NCI-H2081 (cell line): ENCODE measurements at places on chromosomes 2 and 18.

DNA sequence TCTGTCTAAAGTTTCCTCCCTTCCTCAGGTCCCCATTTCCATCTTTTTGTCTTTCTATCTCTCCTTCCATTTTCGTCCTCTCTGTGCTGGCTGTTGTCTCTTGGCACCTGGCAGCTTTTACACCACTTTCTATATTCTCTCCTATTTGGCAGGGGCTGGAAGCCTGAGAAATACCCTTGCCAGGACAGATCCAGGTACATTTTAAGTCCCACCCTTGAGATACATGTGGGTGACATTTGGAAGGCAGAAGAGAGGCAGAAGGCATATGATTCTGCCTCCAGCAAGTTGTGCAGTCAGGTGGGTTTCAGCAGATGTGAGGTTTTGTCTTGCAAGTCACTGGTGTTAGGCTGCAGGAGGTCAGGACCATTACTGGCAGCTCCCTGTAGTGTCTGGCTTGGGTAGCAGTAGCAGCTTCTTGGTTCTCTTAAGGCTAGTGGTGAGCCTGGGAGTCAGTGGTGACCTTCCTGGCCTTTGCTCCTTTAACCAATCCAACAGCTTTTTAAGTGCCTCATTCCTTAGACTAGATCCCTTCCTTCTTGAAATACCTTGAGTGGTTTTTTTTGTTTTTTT is 90.1 kb downstream of the CAPN13 start:
- no peak for DNase-seq

DNA sequence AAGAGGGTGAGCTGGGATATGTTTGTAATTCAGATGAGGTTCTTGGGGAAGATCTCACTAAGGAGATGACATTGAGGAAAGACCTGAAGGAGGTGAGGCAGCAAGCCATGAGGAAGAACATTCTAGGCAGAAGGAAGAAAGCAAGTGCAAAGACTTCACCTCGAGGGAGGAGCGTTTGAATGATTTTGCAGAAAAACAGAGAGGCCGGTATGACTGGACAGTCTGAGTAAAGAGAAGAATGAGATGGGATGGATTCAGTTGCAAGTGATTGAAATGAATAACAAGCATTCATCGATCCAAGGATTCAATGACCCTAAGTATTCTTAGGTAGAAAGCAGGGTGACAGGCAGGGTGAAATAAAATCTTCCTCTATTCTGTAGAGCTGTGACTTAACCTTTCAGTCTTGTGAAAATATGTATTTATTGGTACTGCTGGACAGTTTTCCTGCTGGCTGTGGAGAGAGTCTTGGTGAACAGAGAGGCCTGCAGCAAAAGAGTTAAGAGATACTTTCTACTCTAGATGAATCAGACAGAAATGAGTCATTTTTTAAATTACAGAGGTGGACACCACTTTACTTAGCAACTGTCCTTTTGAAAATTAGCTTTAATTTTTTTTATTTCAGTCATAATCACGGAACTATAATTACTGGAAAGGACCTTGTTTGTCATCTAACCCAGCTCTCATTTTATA is 278.4 kb downstream of the LRRTM1 start:
- DNase-seq: no peak

- DNase-seq: no peak
These were observed 3.7 kb upstream of the PPP3R1 start for GRCh38 chr2:68256093-68256450.

DNA sequence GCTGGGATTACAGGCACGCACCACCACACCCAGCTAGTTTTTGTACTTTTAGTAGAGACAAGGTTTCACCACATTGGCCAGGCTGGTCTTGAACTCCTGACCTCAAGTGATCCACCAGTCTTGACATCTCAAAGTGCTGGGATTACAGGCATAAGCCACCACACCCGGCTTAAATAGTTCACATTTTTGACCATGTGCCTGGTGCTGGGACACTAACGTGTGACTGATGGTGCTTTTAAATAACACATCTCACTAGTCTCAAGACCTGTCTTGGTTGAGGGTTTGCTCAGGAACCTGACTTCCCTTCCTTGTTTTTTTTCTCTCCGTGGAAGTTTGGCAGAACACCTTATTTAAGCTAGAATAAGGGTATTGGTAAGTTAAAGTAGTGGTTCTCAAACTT is 8.5 kb downstream of the FMNL2 start:
- DNase-seq: no peak

DNA sequence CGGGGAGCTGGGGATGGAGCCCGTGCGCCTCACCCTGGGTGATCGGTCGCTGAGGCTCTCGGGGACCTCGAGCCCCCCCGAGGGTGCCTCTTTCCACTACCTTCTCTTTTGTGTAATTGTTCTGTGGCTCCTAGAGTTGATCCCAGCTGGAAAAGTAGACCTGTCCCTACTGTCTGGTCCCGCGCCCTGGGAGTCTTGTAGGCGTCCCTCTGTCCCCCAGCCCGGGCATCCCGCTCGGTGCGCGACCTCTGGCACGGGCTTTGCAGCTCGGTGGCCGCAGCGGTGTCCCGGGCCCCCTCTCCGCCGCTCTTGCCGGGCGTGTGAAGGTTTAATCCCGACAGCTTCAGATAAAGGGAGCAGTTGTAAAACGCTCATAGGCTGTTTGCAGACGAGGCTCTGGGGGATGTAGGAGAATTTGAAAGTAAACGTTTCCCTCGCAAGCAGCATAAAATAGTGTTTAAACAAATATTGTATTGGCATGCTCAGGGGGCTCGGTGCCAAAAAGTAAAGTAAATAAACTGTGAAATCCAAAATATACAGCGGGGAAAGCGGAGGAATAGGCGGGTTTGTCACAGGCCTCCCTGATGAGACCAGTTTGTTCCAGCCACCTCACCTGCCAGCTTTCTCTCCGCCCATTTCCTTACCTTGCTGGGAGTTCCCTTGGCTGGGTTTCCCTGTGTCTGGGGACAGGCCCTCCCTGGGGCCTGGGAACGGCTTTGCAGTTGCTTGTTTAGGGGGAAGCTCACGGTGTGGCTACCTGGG is 1.9 kb downstream of the GLI2 start:
- peak; percentile 56 for DNase-seq

- no peak for DNase-seq
These were observed 189.2 kb upstream of the DSEL start for GRCh38 chr18:67705748-67706147.

DNA sequence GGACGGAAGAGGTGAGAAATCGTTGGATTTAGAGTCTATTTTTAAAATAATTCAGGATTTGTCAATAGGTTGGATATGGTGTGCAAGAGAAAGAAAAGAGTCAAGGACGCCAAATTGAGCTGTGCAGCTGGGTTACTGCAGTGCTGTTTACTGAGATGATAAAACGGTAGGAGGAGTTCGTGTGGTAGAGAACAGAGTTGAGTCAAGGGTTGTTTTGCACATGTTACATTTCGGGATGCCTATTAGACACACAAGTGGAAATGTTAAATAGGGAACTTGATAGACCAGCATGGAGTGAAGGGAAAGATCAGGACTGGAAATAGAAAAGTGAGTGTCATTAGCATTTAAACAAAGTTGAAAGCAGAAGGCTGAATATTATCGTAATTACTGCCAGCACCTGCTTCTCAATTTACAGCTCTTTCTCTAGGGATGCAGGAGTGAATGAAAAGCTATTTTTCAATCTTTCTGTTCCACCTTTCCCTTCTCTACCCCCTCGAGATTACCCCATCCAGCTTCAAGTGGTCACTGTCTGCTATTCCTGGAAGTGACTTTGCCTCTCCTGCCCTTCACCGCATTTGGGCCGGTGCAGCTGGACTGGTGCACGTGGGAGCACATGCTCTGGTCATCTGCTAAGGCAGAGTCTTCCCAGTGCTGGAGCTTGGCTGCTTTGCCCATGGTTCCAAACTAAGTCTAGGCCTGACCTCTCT is 30.3 kb downstream of the GPR75 start:
- peak; percentile 32 for DNase-seq

DNA sequence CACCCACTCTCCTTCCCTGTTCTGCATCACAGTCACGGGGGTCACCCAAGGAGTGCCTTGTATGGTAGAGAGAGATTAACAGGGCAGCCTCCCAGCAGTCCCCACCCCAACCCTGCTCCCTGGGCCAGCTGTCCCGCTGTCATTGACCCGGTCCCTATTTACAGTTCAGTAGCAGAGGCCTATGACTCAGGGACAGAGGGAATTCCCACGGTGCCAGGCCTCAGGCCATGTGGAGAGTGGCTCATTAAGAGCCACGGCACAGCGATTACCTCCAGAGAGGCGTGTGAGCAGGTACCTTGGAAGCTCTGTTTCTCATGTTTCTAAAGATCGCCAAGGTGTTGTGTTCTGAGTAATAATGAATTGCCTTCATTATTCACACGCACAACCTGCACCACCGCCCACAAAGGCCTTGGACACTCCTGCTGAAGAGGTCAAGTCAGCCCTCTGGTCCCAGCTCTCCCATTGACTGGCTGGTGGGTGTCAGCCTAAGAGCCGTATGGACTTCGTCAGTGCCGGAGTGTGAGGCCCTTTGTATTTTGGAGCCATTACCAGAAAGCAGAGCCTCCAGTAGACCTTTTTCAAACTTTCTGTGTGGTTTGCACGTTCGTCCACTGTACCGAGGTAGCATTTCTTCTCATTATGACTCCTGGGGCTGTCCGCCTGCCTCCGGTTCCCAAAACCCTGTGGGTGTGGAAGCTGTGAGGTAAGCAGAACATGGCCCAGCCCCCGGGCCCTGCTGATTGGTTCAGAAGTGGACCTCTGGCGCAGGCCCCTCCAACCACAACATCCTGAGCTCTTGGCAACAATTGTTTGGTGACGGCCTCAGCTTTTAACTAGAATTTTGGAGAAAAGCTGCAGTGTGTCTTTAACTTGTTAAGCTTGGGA is 47.0 kb downstream of the SERTAD2 start:
- no peak for DNase-seq

GRCh38 chr18:63753676-63754075 is 21.5 kb upstream of the SERPINB7 start:
- DNase-seq: no peak

DNA sequence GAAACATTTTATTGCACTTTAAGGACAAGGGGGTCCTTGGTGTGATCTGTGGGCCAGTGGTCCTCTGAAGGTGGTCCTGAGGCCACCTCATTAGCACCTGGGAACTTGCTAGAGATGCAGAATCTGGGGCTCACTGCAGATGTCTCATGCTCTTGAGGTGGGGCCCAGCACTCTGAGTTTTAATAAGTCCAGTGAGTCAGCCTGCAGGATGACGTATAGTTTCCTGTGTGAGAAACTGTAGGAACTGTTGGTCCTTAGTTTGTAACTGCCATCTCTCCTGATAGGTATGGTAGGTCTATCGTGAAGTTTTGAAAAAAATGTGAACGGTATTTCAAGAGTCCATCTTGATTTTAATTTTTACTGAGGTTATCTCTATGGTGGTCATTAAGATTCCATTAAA is 2.8 kb downstream of the TRPM8 start:
- DNase-seq: no peak

GRCh38 chr2:54541995-54542394 is 85.9 kb downstream of the SPTBN1 start:
- DNase-seq: no peak

- DNase-seq: peak; percentile 75
These were observed 34.4 kb downstream of the ITGA6 start for GRCh38 chr2:172461591-172462372.

DNA sequence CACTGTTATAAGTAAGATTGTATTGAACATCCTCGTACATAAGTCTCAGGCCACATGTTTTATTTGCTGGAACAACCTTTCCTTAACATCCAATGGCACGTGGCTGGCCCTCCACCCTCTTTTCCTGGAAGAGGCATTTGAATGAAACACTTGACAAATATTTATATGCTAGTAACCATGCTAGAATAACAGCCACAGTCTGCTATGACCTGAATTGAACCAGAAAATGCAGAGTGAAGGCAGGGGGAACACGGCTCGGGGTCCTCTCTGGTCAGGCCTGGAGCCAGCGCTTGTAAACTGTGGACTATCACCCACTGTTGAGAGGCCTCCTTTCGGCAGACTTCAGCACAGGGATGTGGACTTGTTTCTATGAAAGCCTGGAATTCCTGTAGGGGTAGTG is 198.2 kb upstream of the COPS8 start:
- no peak for DNase-seq

GRCh38 chr2:153047220-153047619 is 328.8 kb downstream of the ARL6IP6 start:
- DNase-seq: no peak

- DNase-seq: no peak
These were observed 162.7 kb downstream of the MYO3B start for GRCh38 chr2:170340693-170341068.
